ENCODE measurements at places on chromosomes 3 and 15. TPM values are rescaled to one million over a fixed set of nuclear protein-coding genes. Genes with fewer than 3 reads are reported as not detected.
A peak's percentile ranks its signal among the peaks of the same experiment; 100 is the strongest.

GRCh38 chr3:20974396-20974795, 776.6 kb downstream of the ZNF385D start:
- no peak for DNase-seq

DNA sequence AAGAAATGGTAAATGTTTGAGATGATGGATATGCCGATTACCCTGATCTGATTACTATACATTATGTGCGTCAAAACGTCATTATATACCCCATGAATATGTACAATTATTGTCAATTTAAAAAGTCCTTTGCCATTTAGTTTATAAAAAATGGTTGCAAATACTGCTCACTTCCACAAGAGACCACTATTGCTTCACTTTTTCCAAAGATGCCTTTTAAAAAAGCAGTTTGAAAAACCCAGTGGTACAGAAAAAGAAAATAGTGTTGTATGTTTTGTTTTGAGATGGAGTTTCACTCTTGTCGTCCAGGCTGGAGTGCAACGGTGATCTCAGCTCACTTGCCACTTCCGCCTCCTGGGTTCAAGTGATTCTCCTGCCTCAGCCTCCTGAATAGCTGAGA, 39.3 kb downstream of the EDEM1 start:
- no peak for DNase-seq

- no peak for DNase-seq
Observed at GRCh38 chr3:73056014-73056844, 5.2 kb upstream of the EBLN2 start.

DNA sequence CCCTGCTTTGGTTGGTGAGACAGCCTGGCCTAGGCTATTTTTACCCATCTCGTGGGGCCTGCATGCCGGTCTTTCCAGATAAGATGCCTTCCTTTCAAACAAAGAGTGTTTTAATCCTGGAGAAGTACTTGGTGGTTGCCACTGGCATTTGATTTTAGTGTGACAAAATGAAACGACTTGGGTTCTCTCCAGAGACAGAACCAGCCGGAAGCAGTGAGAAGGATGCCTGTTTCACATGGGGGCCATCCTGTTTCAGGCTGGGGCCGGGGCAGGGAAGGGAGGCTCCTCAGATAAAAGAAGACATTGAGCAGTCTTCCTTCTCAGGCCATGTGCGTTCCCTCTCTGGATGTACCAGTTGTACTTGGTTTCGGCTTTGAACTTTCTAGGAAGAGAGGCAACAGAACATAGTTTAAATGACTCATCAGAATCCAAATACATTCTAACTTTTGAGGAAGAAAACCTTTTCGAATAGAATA, 74.9 kb downstream of the TOP2B start:
- DNase-seq, result no peak

DNA sequence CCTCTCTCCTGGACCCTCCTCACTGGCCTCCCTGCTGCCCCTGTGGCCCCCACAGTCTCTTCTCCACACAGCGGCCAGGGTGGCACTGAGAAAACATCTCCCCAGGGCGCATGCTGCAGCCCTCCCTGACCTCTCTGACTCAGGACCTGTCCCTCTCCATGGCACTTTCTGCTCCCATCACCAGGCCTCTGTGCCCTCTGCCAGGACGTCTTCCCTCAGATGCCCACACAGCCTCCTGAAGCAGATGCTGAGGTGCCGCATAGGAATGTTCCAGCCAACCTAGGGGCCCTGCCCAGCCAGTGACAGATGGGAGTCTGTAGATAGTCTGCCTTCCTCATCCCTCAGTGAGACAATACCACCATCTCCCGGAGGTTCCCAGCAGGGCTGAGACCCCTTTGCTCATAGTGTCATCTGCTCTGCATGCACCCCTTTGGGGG, 8.7 kb downstream of the MYL3 start:
- no peak for DNase-seq

GRCh38 chr3:162489853-162490252, 993.2 kb downstream of the OTOL1 start:
- DNase-seq, result no peak

GRCh38 chr3:126266291-126266840, 86.0 kb upstream of the ALDH1L1 start:
- DNase-seq, result no peak

Gene LRTM1
- polyA plus RNA-seq, result not detected

Gene MAPK6
- polyA plus RNA-seq, result 7.9 TPM

GRCh38 chr3:33388374-33389100, 51.7 kb downstream of the UBP1 start:
- no peak for DNase-seq

DNA sequence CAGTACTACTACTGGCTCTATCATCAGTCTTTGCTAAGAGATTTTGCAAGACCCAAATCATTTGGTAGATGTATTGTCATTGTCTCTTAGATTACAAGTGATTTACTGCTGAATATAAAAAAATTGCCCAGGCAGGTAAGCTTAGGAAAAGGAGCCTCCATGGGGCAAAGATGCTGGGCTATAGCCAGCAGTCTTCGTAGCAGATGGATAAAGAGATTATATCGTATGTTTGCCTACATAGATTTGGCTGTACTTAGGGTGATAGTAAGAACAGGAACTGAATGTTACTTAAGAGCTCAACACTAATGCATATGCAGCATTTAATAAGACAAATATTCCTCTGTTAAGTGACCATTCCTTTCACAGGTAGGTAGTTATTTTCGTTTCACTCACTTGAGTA, 48.9 kb downstream of the PTPRG start:
- DNase-seq, result no peak

- no peak for DNase-seq
Observed at GRCh38 chr3:61199843-61200242, 51.4 kb downstream of the FHIT start.

Gene GHSR
- not detected for polyA plus RNA-seq

Gene ZSCAN29
- 7.5 TPM for polyA plus RNA-seq

DNA sequence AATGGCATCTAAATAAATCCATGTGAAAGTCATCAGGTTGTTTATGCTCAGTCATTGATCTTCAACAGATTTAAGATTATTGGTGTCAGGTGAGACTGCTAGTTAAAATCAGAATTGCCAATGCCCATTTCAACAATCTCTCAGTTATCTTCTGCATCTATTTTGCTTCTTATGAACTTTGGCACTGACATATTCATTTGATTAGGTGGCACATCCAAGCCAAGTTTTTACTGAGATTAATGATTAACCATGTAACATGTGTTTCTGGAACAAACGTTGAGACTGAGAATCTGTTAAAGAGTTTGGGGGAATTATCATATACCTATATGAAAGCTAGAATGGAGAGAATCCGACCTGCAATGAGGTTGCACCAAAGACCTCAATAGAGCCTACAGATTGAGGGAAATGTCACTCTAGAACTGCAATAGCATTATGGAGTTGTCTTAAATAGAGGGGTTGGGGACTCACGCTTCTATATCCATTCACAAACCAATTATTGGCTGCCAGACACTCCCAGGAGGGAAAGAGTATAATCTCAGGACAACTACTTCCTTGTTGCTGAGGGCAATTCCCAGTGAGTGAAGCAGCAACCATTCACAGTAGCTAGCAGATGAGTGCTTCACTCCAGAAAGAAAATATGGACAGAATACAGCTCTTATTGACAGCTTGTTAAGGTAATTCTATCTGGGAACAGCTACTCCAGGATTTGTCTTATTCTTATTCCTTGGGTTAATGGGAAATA, 891.3 kb downstream of the SQOR start:
- no peak for DNase-seq

- DNase-seq, result no peak
Observed at GRCh38 chr3:189458528-189458927, 172.7 kb upstream of the TP63 start.

- no peak for DNase-seq
Observed at GRCh38 chr15:82625136-82625535, 22.0 kb downstream of the CPEB1 start.

DNA sequence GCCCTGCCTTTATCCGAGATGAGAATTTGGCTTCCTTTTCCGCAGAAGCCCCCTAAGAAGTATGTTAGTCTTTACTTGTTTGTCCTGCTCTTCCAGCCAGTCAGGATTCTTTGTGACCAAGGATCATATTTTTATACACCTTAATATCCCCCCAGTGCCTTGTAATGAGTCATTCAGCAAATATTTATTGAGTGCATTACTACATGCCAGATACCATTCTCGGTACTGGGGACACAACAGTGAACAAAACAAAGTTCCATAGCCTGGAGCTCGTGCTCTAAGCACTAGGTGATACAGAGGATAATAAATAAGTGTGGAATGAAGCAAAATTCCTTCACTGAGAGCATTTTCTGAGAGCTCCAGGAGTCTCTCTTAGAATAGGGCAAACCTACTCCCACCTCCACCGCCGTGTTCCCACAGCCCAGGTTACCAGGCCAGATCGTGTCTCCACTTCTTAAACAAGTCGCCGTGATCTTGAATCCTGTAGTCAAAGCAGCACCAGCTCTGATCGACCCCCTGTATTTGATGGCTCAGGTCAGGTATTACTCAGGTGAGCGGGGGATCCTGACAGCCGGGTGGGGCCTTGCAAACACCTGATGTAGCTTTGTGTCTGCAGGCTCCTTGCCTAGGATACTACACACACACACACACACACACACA, 18.5 kb downstream of the TTC21A start:
- DNase-seq, result no peak

DNA sequence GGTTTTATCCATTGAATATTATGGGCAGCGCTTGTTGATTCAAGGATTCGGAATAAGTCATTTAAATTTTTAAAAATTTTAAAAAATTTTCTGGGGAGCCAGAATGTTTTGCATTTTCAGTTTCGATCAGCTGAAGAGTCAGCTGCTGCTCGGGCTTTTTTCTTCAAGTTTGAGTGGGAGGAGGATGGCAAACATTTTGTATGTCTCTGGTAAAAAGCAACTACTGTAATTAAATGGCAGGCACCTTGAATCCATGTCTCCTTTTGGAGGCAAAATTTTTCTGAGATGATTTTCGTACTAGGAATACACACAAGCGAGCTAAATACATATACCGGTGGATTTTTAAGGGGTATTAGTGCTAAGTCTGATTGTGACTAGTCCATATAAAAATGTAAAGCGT, 612 bp downstream of the C3orf38 start:
- DNase-seq, result peak; percentile 42

- peak; percentile 13 for DNase-seq
Observed at GRCh38 chr15:59976480-59977271, 27.4 kb upstream of the FOXB1 start.

Gene LRRC34
- 0.33 TPM for polyA plus RNA-seq

DNA sequence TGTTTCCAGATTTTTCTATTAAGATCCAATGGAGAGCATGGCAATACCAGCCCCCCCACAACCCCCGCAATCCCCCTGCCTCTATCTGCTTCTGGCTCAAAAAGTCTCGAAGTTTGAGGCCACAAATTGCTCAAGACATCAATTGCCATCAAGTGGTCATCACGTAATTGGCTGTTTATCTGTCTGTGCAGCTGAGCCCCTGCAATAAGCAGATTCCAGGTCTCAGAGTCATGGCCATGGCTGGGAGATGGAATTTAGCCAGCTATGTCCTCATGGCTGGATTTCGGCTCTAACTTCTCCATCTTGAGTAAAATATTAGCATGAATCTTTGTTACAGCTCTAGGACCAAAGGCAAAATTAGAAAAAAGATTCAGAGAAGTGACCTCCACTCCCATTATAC, 22.7 kb downstream of the SSUH2 start:
- DNase-seq, result no peak

GRCh38 chr15:46408312-46408711, 773.5 kb downstream of the SQOR start:
- DNase-seq, result no peak

- DNase-seq, result no peak
Observed at GRCh38 chr3:28700728-28701127, 352.1 kb upstream of the AZI2 start.

Gene ARMC8
- 54.4 TPM for polyA plus RNA-seq

DNA sequence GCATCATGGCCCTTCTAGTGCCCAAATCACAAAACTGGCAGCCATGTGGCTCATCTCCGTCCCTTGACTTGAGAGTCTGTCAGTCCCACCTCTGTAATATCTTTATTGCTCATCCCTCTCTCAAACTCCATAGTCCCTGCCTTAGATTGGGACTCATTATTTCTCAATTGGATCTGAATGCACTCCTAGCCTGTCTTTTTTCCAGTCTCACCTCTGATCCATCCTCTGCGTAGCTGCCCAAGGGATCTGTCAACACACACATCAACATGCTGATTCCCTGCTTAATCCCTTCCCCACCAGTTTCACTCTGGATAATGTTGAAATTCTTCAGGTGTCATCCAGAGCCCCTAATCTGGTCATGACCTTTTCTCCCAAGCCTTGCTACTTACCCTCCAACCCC, 39.3 kb downstream of the NMNAT3 start:
- no peak for DNase-seq

- no peak for DNase-seq
Observed at GRCh38 chr3:171809611-171809860, 747 bp downstream of the PLD1 start.

DNA sequence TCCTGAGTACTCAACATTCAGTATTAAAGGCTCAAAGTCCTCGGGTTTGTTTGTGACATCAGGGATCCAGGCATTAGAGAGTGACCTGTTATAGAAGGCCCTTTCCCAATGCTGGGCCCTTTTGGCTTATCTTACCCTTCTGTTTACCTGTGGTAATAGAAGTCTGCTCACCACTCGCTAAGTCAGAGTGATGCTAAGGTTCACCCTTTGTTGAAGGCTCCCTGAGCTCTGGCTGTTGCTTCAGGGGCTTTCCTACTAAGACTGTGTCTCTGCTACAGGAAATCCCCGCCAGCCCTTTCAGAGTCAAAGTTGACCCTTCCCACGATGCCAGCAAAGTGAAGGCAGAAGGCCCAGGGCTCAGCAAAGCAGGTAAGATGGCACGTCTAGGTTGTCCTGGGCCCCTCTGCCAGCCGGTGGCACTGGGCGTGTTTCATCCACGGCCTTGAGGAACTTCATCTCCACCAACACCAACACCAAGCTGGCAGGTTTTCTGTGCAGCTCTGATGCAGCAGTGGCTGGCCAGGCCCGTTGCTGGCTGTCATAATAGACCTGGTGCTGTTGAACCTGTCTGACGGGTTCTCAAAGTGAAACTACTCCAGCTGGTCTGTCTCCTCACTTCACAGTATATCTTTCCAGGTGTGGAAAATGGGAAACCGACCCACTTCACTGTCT, 99.1 kb downstream of the DNASE1L3 start:
- DNase-seq, result no peak

Data from CD8-positive, alpha-beta memory T cell (primary cell).